Central memory CD4-positive, alpha-beta T cell (primary cell): ENCODE measurements at places on chromosomes 12 and 14.

GRCh38 chr12:67424784-67425183 lies 155.6 kb downstream of the CAND1 start:
- DNase-seq = no peak

DNA sequence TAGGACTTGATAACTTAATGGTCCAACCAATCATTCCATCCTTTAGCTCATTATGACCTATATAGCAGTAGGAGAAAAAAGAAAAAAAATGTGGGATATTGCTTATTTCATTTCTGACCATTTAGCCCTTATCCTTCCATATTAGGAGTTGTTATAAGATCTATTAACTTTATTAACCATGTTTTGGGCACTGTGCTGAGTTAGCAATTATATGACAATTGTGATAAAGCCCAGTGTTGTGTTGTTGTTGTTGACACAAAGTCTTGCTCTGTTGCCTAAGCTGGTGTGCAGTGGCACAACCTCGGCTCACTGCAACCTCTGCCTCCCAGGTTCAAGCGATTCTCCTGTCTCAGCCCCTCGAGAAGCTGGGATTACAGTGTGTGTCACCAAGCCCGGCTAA lies 569.7 kb upstream of the FOXG1 start:
- DNase-seq = no peak

DNA sequence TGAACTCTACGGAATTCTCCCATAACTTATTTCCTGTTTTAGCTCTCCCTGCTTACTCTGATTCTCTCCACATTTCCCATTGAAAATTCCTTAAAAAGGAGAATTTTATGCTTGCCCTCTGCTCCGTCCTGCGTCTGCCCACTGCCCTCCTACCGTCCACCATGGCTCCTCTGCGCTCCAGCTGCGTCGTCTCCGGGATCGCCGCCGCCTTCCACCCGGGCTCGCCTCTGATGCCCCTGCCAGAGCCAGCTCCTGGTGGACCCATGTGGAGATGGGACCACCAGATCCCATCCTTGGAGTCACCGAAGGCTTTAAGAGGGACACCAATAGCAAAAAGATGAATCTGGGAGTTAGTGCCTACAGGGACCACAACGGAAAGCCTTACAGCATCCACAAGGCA lies 92.7 kb downstream of the LMO3 start:
- DNase-seq = no peak

GRCh38 chr12:3988519-3989217 lies 115.5 kb upstream of the PARP11 start:
- peak; percentile 38 for DNase-seq

DNA sequence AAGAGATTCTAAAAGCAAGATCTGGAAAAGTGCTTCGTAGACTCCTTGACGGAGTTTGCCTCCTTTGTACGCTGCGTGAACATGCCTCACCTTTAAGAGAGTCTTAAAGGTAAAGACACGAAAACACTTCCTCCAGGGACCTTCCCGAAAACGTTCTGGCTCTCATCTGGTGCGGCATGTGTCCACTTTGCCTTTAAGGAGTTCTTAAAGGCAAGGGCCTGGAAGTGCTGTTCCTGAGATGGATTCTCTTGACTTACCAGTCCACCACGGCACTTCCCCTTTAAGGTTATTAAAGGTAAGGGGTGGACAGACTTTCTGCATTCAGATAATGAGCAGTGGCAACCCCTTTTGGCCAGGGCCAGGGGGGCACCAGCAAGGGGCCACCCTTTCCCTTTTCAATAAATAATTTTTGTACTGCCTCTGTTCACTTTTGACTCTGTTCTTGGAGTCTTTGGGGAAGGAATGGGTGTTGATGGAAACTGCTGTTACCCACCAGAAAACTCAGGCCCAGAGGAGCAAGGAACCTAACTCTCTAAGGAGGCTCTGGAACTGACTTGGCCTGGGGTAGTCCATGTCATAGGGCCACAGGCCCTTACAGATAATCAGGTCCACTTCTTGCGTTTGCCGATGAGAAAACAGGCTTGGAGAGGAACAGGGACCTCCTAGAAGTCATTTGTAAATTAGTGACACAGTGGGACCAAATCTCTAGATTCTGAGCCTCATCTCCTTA lies 4.4 kb downstream of the REM2 start:
- peak; percentile 67 for DNase-seq

DNA sequence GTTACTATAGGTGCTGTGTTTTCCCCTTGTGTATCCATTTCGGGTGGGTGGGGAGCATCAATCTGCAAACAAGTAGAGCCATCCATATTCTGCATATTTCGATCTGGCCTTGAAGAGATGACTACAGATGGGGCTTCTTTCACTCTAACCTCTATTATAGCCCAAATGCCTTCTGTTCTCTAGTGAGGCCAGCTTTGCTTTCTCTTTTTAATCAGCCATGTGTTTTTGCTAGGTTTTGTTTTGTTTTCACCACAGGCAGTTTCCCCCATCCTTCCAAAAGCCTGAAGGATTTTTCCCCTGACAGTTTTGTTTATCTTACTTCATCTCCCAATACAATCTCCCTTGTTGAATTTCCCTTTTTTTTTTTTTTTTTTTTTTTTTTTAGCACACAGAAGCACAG lies 224.1 kb downstream of the BTG1 start:
- DNase-seq = no peak

DNA sequence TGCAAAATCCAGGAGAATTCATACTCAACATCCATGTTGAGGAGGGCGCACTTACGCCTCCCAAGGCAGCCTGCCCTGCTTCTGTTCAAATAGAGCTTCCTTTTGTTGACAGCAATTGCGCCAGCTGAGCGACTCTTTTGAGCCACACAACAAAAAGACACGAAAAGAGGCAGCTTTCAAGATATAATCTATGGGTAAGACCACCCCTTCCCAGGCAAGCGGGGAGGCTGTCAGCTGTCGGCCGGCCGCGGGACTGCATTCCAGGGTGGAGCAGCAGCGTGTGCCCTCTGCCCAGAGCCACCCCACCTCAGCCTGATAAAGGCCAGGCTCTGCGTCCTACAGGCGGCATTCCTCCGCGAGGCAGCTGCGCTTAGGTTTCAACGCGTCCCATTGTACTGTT lies 15.8 kb upstream of the STAB2 start:
- DNase-seq = no peak

GRCh38 chr14:53325176-53325806 lies 172.2 kb upstream of the DDHD1 start:
- no peak for DNase-seq

GRCh38 chr14:105475269-105476096 lies 862 bp downstream of the CRIP2 start:
- no peak for DNase-seq

- no peak for DNase-seq
These were observed 15.9 kb downstream of the RPH3A start for GRCh38 chr12:112807452-112807851.

- no peak for DNase-seq
These were observed 13.2 kb downstream of the KCNH3 start for GRCh38 chr12:49552014-49552413.

- no peak for DNase-seq
These were observed 91.8 kb downstream of the RGS6 start for GRCh38 chr14:72024043-72024407.

DNA sequence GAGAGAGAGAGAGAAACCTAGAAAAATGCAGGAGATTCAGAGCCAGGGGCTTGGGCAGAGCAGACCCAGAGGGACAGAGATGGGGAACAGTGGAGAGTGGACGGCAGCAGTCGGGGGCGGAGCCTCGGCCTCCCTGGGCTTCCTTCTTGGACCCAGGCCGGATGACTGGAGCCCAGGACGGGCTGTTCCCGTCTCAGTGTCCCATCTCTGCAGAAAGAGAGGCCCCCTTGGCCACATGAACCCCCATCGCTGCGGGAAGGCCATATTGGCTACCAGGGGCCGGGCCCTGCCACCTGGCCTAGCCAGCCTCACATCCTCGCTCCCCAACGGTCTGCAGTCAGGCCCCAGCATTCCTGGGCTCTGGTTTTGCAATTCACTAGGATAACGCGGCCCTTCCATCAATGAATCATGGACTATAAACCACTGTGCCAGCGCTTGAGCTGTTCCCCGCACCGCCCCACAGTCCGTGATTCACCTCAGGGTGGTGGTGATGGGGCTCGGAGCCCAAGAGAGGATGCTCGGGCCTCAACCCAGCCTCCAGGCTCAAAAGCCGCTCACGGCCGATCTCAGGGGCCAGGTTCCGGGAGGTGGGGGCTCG lies 116.5 kb downstream of the RFLNA start:
- no peak for DNase-seq

DNA sequence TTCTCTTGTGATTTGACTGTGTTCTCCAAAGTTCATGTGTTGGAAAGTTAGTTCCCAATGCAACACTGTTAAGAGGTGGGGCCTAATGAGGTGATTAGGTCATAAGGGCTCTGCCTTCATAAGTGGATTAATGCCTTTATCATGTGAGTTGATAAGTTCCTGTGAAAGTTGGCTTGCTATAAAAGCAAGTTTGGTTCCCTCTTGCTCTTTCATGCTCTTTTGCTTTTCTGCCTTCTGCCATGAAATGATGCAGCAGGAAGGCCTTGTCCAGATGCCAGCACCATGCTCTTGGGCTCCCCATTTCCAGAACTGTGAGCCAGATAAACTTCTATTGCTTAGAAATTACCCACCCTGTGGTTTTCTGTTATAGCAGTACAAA lies 41.9 kb downstream of the SLC16A7 start:
- no peak for DNase-seq
